Vein endothelial cell (primary cell): ENCODE measurements at places on chromosomes 5 and 9. TPM values are rescaled to one million over a fixed set of nuclear protein-coding genes. Genes with fewer than 3 reads are reported as not detected.

The CARD9 gene
- 0.57 and 0.65 TPM in 2 replicates for total RNA-seq

The SEMA6A gene
- 5.4 and 9.5 TPM in 2 replicates for total RNA-seq

The PCDHA3 gene
- under 0.01 and 0.19 TPM in 2 replicates for total RNA-seq

The MARCOL gene
- not detected in 2 replicates for total RNA-seq

The PLAC8L1 gene
- total RNA-seq = 0.29 TPM in 1 of 2 replicates, not detected in the other

The SOX30 gene
- not detected in 2 replicates for total RNA-seq

The PDGFRB gene
- total RNA-seq = 1.3 and 5.9 TPM in 2 replicates

The CCIN gene
- total RNA-seq = 0.10 and 0.65 TPM in 2 replicates
